ENCODE measurements at places on chromosomes 16 and 17.
A peak's percentile ranks its signal among the peaks of the same experiment; 100 is the strongest.

GRCh38 chr16:15049581-15050180, 6.2 kb downstream of the NTAN1 start:
- DNase-seq, result no peak

- peak; percentile 72 for DNase-seq
Observed at GRCh38 chr17:47663912-47664623, 14.3 kb downstream of the KPNB1 start.

GRCh38 chr17:83174362-83175118, 95.1 kb downstream of the METRNL start:
- peak; percentile 61 for DNase-seq

- no peak for DNase-seq
Observed at GRCh38 chr17:76511668-76512365, 10.6 kb upstream of the RHBDF2 start.

- DNase-seq, result peak; percentile 86
Observed at GRCh38 chr16:14486520-14487303, 143.3 kb downstream of the PARN start.
